ENCODE measurements at places on chromosomes 3 and 15.

DNA sequence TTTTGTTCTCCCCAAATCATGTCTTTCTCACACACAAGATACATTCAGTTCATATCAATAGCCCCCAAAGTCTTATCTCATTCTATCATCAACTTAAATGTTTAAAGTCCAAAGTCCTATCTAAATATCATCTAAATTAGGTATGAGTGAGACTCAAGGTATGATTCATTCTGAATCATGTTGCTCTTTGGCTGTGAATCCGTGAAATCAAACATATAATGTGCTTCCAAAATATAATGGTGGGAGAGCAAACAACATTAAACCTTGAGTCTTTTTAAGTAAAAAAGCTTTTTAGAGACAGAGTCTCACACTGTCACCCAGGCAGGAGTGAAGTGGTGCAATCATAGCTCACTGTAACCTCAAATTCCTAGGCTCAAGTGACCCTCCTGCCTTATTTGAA is 139.1 kb downstream of the SAMMSON start:
- DNase-seq = no peak

DNA sequence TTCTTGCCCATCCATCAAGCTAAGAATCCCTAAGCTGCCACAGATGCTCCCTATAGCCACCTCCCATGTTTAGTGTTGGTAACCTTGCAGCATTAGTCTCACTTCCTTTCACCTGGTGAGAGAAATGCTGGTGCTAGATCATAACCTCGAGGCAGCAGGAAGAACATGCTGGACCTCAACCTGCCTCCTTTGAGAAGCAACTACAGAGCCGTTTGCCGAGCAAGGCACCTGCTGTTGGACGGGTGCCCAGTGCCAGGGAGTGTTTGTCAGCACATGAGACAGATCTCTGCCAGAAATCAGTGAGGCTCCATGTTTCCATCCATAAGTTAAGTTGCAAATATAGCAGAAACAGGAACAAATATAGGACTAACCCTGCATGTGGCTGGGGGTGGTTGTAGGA is 955.7 kb downstream of the TUSC7 start:
- no peak for DNase-seq

DNA sequence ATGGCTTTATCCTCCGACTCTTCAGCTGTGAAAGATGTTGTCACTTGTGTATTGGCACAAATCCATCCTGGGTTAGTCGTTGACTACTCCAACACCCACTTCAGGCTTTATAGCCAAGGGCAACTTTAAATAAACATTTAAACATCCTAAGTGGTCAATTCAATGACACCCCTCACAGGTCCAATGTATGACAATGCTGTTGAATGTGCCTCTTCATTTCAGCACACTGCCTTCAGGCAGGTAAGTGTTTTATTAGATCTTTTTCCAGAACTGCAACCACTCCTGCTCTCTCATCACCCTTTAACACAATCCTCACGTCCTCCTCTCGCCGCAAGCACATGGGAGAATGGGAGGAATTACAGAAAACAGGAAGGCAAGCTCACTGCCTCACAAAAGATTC is 30.3 kb downstream of the IL12A start:
- no peak for DNase-seq

GRCh38 chr15:27638958-27639357 is 460.2 kb downstream of the OCA2 start:
- DNase-seq = no peak

DNA sequence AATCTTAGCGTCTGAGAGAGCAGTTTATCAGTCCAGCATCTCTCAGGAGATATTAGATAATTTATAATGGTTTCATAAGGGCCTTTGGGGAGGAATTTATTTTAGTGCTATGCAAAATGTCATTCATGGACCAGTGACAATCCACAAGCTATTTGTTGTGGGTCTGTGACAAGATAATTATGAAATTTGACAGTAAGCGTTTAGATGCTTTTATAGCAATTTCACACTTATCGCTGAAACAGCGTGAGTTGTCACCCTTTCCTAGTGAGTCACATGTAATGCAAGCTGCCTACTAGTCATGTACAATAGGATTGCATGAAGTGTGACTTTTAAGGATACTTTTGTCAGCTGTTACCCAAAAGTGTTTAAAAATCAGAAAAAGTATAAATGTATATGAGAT is 315.6 kb upstream of the THBS1 start:
- DNase-seq = no peak

- DNase-seq = no peak
Observed at GRCh38 chr3:67713764-67714469, 59.5 kb upstream of the SUCLG2 start.

DNA sequence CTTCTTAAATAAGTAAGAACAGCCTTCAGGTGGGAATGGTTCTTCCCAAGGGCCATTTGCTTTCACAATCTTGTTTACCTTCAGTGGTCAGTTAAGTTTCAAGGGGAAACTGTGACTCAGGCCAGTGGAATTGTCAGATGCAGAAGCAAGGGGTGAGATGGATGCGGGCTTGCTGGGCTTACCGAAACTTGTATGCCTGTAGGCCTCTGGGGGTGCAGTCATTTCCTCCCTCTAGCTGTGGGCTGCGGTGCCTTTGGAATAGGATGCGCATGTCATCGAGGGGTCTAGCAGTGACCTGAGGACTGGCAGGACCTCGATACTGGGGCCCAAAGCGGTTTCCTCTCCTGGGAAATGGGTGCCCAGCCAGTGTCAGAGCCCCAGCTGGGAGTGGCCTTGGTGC is 121.6 kb downstream of the EEFSEC start:
- no peak for DNase-seq
